ENCODE measurements at places on chromosomes 16 and 17.

GRCh38 chr17:29686993-29687590 lies 64.4 kb upstream of the CORO6 start:
- no peaks in the 10 kb centered on the region for H3K27me3 ChIP-seq
- H3K4me1 ChIP-seq: peaks cover 28% of the 10 kb centered on the region
- DNase-seq: no peak
- H3K36me3 ChIP-seq: peaks cover 53% of the 10 kb centered on the region

GRCh38 chr17:13181683-13182082 lies 163.9 kb upstream of the ELAC2 start:
- no peaks in the 10 kb centered on the region for H3K4me1 ChIP-seq
- DNase-seq: no peak
- peaks cover 3% of the 10 kb centered on the region for H3K27me3 ChIP-seq
- H3K4me3 ChIP-seq: no peak overlapping the region
- no peak overlapping the region for H3K27ac ChIP-seq
- no peaks in the 10 kb centered on the region for H3K36me3 ChIP-seq

DNA sequence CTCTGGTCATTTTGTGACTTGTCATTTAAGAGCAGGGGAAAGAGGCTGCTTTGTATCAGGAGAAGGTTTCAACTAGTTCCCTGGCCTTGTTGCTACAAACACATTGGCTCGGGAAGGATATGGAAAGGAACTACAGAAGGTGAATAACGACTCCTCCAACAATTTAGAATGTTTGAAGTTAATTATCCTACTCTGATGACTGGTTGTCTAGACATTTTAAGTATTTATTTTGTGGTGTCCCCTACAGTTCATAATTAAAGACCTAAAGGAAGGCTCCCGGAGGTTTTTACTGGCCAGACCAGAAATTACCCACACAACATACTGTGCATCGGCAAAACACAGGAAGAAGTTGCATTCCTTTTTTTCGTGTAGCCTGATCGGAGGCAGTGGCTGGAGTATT lies 515.8 kb upstream of the SALL1 start:
- H3K4me3 ChIP-seq: no peak overlapping the region
- H3K27me3 ChIP-seq: no peaks in the 10 kb centered on the region
- H3K36me3 ChIP-seq: no peaks in the 10 kb centered on the region
- no peak overlapping the region for H3K27ac ChIP-seq
- no peak for DNase-seq

- H3K4me1 ChIP-seq: peaks cover 17% of the 10 kb centered on the region
- DNase-seq: no peak
- no peak overlapping the region for H3K4me3 ChIP-seq
Measured at GRCh38 chr17:2125013-2125535, 70.2 kb downstream of the HIC1 start.

Data from effector memory CD8-positive, alpha-beta T cell (primary cell).